ENCODE measurements at places on chromosomes 4 and X. TPM values are rescaled to one million over a fixed set of nuclear protein-coding genes. Genes with fewer than 3 reads are reported as not detected.

GRCh38 chr4:55296096-55296495 is 49.9 kb upstream of the SRD5A3 start:
- ATAC-seq, result no peak

DNA sequence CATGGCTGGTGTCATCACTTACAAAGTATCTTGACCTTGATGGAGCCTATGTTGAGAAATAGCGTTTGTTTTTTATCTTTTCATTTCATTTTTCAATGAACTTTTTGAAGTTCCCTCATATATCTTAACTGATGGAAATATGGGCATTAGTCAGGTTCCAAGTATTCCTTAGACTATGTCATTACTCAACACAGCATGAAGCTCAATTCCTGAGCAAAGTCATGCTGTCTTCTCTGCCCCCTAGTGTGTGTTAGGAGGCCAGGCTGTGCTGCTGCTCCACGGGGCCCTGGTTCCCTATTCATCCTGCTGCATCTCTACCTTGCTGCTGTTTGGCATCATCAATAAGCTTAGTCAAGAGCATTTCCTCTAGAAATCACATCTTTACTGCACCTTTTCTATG is 40.9 kb downstream of the GPR143 start:
- ATAC-seq, result no peak

DNA sequence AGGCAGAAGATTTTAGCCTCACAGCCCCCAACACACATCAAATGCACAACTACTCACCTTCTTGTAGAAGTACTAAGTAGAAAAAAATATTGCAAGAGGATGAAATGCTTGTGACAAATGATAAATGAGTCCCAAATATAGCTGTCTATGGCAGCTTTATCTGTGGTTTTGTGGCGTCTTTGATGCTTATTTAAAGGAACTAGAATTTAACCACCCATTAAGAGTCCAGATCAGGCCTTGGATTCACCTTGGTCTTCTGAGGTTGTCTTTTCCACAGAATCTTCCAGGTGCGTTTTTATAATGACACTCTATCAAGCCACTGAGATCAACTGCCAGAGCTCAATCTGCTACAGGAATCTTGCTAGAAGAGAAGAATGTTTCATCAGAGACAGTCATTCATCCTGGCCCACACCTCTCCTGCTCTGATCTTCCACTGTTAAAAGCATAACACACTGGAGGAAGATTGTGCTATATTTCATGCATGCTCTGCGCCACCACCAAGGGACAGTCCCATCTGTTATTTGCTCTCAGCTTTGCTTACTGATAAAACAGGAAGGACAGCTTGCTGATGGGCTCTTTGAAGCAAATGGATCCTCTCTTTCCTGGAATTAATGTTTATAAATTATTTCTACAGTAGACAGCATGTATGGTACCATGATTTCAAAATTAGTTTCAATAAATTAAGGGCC is 144.1 kb downstream of the SLC7A11 start:
- ATAC-seq, result peak; percentile 58

DNA sequence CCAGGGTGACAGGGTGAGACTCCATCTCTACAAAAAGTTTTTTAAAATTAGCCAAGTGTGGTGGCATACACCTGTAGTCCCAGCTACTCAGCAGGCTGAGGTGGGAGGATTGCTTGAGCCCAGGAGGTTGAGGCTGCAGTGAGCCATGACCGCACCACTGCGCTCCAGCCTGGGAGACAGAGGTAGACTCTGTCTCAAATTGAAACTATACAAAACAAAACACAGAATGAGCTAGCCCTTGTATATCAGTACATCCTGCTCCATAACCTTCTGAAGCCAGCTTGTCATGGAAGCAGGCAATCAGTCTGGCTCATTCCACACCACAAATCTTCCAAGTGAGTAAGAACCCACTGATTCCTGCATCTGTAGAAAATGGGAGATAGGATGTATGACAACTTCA is 49.0 kb downstream of the CD99L2 start:
- ATAC-seq, result no peak

DNA sequence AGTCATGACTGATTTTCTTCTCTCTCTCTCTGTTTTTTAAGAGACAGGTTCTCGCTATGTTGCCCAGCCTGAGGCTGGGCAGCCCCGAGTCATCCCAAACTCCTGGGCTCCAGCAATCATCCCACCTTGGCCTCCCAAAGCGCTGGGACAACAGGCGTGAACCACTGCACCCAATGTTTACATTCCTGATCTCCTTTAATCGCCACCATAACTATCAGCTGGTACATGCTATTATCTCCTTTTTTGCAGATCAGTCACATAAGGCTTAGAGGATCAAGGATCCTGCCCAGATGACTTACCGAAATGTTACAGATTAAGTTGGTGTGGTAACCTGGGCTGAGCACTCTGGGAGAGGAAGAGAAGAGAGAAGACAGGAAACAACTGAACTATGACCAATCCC is 1.5 kb upstream of the USP46 start:
- no peak for ATAC-seq

DNA sequence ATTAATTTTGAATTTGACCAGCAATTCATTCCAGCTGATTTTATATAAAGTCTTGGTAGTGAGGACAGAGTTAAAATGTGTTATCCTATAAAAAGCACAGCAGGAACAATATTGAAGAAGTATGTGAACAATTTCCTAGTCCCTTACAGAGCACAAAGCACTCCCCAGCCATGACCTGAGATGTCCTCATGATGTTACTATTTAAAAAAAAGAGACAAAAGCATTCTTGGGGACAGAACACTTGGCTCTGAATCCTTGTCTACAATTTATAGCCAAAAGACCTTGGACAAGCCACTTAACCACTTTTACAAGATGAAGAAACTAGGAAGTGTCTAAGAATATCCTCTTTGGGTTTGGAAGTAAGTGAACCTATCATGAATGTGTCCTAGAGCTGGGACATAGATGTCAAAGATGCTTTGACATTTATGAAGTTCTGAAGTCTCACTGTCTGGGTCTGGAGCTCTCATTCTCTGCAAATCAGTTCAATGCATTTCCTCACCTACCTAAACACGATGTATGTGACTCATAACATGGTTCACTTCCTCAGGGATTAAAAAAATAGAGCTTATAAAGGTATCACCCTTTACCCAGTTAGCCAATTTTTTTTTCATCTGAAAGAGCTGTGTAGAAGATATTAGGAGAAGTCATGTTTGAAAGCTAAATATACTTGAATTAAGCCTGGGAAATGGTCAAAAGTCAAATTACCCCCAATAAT is 61.4 kb downstream of the IGFBP7 start:
- ATAC-seq, result peak; percentile 55

DNA sequence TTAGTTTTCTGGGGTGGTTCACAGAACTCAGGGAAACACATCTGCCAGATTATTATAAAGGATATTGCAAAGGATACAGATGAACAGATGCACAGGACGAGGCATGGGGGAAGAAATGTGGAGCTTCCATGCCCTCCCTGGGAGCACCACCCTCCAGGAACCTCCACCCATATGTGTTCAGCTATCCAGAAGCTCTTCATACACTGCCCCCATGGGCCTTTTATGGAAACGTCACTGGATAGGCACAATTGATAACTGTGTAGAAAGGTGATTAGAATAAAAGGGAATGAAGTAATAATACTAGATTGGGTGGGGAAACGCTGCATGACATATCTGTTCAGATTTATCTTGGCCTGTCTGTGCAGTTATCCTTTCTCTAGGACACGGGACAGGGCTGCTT is 357.9 kb downstream of the HS3ST1 start:
- ATAC-seq, result no peak

DNA sequence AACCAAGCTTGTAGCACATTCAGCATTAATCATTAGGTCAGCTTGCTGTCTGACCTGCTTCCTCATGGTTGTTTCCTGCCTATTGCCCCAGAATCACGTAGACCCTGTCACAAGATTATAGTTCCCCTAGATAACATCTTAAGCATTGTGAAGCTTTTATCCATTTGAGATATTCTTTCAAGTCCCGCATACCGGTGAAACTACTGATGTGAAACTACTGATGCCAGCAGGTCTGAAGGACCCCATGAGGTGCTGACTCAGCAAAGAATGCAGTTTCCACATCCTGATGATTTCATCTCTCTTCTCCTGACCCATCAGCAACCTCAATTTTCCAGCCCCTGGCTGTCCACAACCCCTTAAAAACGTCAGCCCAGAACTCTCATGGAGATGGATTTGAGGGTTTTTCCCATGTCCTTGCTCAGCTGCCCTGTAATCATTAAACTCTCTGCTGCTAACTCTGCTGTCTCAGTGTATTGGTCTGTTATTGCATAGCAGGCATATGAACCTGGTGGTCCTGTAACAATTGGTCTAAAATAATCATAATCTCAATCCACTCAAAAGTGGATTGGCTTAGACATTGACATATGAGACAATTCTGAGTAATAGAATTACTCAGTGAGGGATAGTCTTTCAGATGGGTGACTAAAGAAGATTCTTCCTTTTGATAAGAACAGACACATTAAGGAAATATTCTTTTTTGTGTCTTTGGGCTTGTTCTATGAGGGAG is 26.3 kb upstream of the UBA6 start:
- ATAC-seq, result no peak

DNA sequence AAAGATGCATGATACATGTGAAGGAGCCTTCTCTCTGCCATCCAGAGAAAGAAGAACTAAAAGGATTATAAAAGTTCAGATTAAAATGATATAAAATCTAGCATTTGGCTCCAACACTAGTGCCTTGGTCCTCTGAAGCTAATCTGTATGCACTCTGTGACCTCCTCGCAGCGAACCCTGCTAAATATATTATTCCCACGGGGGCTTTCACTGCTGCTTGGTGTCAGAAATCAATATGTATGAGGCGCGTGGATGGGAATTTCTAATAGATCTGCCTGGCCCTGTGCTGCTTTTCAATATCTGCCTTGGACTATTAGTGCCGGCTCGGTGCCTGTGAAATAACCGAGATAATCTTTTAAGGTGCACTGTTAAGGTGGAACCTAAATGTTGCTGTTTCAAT is 69.7 kb downstream of the CXXC4 start:
- no peak for ATAC-seq

GRCh38 chr4:5162909-5163508 is 111.7 kb downstream of the STK32B start:
- no peak for ATAC-seq

DNA sequence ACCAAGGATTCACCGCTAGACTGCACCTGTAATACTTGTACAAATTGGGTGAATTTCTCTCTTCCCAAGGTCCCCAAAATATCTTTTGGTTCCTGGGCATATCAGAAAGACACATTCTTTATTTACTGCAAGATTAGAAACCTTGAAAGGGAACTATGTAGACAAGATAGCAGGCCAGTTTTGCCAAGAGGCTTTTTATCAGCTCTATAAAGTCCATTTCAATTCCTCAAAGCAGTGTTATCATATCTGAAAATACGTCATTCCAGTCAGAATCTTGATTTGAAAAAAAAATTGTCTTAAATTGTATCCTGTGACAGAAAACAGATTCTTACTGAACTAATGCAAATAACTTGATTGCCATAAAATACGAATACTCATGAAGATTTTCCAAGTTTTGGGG is 37.0 kb upstream of the NSG1 start:
- ATAC-seq, result no peak

GRCh38 chr4:2362266-2363055 is 56.0 kb downstream of the ZFYVE28 start:
- ATAC-seq, result no peak

The GLUD2 gene
- 0.52 TPM for total RNA-seq

The HTN1 gene
- total RNA-seq, result not detected

All from esophagus mucosa (tissue), 1 donor.